Head of caudate nucleus (tissue), 42 donors: ENCODE measurements at places on chromosomes 6 and 20.

GRCh38 chr6:90695316-90695715 is 108.4 kb upstream of the MAP3K7 start:
- DNase-seq: no peak

GRCh38 chr6:35629876-35630378 is 58.8 kb downstream of the FKBP5 start:
- no peak for DNase-seq

- no peak for DNase-seq
Observed at GRCh38 chr6:139699335-139699734, 324.9 kb upstream of the CITED2 start.

- DNase-seq: no peak
Observed at GRCh38 chr6:2197177-2197671, 48.2 kb downstream of the GMDS start.

- no peak for DNase-seq
Observed at GRCh38 chr6:129871221-129871620, 10.1 kb upstream of the TMEM244 start.

DNA sequence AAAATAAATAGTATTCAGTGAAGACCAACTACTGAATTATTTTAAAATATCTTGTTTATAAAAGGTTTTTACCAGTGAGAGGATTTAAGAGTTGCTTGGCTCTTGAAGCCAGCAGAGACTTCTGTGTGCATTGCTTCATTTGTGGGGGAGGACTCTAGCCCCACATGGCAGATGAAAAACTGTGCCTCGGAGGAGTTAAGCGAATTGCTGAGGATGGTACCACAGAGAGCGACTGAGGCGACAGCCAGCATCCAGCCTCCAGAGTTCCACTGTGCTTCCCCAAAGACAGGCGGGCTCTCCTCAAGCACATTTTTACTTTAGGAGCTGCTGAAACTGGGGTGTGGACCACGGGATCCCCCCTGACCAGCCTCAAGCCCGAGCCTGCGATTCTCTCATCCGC is 80.7 kb downstream of the THBS2 start:
- peak; percentile 65 for DNase-seq

DNA sequence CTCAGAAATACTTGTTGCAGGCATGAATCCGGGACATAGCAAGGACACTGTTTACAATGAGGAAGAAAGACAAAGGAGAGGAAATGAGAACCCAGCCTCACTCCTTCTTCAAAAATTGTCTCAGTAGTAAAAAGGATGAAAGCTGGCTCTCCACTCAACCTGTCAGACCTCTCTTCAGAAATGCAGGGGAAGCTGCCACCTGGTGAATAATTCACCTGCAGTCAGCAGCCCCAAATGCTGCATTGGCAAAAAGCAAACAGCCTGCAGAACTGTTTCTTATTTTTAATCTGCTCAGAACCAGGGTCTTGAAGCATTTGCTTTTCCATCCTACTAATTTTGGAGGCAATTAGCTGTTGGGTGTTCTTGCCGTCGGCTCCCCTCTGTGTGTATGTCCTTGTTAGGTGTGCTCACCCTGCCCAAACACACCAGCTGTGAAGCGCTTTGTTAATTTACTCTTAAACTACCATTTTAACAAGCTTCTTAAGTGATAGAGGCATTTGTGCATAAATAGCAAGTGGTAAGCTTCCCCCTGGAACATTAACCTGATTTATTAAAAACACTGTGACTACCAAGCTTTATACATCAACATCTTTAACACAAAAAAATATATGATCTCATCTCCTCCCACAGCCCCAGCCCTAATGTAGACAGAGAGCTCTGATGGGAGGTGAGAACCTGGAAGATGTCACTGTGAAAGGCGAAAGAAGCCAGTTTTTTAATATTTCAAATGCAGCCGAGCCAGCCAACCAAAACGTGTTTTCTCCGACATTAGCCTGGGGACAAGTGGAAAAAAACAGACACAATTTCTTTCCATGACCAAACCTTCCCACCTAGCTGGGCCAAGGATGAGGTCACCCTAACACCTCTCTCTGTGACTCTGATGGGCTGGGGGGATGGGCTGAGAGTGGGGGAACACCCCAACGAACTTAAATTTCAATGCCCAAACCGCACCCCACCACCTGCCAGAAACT is 451.0 kb upstream of the SULF2 start:
- peak; percentile 30 for DNase-seq

DNA sequence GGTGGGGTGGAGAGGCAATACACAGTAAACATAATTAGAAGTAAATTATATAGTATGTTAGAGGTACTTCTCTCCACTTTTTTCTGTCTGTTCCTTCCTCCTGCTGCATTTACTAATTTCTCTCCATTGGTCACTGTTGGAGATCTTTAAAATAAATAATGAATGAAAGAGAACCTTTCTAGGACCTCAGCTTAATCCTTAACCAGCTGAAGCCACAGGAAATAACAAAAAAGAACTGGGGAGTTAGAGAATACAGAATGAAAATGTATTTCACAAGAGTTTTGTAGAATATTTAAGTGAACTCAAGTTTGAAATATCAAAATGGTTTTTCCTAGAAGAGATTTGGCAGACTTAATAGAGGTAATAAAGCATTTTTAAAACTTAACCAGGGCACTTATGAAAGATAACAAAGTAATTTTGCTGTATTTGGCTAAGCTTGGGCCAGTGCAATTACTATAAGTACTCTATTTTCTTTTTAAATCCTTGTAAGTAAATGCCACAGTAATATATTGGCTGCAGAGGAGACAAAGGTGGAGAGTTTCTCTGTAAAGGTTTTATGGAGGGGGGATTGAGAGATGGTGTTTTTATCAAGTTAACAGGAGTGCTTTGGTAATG is 405.0 kb downstream of the CDKAL1 start:
- no peak for DNase-seq

DNA sequence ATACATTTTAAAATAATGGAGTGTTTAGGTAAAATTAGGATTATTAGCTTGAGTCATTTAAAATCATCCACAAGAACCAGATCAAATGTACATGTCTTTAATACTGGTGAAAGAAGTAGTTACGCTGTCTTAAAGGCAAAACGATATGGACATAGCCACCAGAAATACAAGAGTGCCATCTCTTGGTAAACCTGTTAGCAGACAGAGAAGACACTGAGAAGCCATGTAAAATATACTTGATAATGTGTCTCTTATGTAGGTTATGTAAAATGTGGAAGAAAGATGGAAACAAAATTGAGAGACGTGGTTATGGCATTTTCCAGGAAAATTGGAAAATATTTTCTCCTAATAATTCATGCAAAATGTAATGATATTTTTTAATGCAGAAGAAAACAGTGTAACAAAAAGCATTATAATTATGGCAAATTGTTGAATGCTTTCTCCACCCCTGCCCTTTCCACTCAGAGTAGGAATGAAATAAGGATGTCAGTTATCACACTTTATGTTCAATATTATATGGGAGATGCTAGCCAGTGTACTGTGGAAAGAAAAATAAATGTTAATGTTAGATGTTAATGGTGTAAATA is 12.2 kb upstream of the SLC17A2 start:
- DNase-seq: no peak

DNA sequence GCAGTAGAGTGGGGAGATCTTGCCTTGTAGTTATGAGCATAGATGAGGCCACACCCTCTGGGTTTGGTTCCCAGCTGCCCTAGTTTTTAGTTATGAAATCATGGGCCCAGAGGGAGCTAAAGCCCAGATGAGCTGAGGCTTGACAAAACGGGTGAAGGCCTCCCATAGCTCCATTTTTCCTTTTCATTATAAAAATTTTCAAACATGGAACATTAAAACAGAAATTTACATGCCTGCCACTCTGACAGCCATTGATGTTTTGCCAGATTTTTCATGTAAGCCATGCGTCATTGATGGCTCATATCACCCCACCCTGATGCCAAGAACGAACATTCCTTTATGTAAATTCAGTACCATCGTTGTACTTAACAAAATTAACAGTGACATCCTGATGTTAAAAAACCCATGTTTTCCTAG is 67.9 kb downstream of the IGF2R start:
- no peak for DNase-seq

DNA sequence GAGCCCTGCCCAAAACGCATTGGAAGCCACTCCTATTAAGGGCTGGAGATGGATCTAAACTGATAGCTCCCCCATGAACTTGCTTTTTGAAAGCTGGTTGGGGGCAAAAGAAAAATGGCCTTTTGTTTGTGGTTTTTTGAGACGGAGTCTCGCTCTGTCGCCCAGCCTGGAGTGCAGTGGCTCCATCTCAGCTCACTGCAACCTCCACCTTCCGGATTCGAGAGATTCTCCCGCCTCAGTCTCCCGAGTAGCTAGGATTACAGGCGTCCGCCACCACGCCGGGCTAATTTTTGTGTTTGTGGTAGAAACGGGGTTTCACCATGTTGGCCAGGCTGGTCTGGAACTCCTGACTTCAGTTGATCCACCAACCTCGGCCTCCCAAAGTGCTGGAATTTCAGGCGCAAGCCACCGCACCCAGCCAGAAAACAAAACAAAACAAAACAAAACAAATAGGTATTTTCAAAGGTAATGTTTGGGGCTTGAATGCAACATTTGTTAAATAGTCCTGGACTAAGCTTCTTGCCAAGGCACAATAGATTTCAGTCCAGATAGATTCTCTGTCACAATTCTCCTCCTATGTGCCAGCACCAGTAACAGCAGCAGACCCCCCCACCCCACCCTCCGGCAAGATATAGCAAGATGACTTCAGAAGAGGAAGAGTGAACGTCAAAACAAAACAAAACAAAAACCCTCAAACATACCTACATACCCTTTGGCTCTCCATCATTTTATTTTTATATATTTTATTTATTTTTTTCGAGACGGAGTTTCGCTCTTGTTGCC is 26.5 kb upstream of the ABT1 start:
- no peak for DNase-seq

DNA sequence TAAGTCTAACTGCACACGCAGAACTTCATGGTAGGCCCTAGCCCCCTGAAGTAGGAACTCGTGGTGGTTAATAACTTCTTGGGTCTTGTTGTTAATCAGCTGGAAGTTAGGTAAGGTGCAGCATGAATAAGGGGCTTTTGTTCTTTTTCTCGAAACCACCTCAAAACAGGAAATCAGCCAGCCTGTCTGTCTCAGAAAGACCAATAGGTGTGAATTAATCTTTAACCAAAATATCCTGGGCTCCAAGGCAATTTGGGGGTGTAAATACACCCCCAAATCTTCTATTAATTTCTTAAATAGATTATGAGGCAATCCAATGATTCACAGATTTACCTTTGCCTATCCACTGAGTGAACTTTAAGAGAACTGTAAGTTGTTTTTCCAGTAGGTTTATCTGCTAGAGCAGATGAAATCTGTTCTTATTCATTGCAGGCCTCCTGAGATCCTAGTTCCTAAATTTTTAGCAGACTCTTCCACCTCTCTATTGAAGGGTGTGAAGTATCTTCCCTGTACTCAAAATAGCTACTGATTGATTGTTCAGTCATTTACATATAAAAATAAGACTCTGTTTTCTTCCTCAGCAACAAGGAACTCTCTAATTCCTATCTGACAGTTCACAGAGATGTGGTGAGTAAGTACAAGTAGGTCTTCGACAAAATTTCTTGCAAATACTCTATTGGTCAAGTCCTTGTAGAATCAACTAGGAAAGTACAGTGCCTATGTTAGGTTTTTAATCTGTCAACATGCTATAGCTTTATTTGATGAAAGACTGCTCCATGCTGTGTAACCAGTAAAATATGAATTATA is 427.1 kb upstream of the NOX3 start:
- DNase-seq: no peak

DNA sequence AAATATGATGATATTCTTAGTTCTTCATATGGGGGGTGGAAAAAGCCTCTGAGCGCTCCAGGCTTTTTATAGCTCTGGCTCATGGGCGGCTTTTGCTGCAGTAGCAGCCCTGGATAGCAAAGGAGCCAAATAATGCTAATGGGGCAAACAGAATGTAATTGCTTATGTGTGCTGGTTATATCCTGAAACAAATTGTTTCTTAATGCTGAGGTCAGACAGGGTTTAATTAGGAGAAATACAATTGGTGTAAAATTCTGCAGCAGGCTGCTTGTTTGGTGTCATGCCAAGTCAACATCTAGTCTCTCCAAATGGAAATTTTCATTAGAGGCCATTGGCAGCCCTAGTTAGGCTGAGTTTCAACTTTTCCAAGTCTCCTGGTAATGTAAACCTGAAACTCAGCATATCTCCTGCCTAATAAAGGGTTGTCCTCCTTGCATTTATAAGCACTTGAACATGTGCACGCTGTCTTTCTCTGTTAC is 530.1 kb upstream of the NOX3 start:
- peak; percentile 64 for DNase-seq

- DNase-seq: no peak
Observed at GRCh38 chr6:148443798-148444560, 101.3 kb downstream of the SASH1 start.

DNA sequence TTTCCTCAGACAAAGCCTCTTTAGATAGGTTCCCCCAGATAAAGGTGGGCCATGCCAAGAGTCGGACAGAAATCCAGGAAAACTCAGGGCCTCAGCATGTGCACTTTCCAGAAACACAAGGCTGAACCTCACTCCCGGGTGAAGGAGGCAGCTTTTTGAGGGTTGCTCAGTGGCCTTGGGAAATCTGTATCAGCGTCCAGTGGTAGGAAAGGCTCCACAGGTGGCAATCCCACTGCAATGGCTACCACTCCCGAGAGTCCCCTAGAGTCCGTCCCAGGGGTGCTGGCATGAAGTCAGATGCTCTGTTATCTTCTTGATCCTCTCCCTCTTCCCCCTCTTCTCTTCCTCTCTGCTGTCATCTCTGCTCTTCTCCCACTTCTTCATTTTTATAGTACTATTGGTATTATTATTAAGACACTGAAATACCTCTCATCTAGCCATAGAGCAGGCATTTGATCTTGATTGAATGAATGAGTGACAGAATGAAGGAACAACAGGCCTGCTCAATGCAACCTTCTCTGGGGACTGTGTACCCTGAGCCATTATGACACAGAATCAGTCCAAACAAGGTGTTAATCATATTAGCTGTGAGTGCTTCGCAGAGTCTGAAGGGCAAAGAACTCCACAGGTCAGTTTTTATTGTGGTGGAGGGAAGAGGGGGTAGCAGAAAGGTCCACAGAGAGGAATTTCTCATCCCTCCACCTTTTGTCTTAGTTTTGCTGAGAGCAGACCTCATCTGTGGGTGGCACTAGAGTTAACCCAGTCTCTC is 13.3 kb downstream of the SLC22A1 start:
- DNase-seq: no peak

DNA sequence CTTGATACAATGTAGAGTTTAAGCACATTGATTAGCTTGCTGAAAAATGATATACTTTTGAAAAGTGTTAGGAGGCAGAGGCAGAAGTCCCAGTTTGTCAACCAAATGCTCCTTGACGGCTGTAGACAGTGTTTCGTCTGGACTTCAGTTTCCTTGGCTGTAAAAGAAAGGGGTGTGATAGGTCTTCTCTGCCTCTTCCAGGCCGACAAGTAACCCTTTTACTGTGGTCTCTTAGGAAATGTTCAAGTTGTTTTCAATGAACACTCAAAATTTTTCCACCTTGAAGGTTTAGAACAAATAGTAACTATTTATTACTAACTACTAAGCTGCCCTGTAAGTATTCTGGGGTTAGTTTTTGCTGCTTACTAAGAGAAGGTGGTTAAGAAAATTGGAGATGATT is 122.4 kb downstream of the IRF4 start:
- no peak for DNase-seq

- DNase-seq: no peak
Observed at GRCh38 chr6:66103954-66104353, 396.9 kb upstream of the EYS start.

GRCh38 chr20:38579921-38580320 is 1.1 kb upstream of the ADIG start:
- no peak for DNase-seq
